ENCODE measurements at places on chromosomes 11 and 22.

GRCh38 chr11:33178443-33179180, 17.3 kb upstream of the CSTF3 start:
- no peak for DNase-seq

DNA sequence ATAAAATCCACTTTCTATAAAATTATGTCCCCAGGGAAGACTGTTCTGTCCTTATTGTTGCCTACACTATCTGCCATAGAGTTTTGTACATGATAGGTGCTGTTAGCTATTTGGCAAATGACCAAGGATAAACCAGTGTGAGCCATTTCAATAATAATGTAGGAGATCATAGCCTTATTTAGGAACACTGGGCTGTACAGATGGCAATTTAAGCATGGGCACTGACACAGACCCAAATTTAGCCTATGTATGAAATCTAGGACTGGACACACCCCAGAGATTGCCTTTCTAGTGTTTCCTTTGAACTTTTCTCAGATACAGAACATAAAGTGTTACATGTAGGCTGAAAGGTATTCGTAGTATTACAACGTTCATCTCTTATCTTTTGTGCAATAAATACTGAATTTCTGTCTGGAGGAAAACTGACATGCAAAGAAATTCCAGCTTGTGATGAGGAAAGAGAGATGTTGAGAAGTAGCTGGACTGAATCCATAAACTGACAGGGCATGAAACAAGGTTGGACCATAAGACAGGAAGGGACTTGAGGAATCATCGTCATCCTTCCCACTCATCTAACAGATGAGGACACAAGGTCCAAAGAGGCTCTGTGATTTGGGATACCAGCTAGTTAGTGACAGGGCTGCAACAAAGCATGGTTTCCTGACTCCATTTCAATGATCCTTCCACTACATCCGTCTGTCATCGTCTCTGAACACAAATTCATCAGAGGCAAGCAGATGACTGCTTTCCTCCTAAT, 60.3 kb downstream of the TMPRSS5 start:
- DNase-seq: no peak

GRCh38 chr11:126432065-126432461, 76.6 kb downstream of the ST3GAL4 start:
- DNase-seq: no peak

DNA sequence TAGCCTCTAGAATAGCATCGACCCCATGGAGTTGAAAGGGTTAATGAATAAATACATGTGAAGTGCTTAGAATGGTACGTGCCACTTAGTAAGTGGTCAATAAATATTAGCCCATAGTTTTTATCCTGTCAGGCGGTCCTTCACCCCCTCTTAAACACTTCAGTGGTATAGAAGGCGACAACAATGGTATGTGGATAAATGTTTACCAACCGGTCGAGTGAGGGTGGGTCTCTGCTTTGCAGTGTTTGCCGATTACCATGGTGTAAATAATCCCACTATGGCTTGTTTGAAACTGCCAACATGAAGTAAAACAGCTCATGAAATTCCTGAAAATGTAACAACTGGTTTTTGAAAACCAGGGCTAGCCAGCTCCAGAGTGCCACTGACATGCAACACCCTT, 541.2 kb downstream of the BUD13 start:
- DNase-seq: no peak

GRCh38 chr11:75718419-75719339, 1.0 kb downstream of the MOGAT2 start:
- DNase-seq: no peak

- DNase-seq: no peak
Measured at GRCh38 chr11:103848686-103849085, 187.8 kb upstream of the DDI1 start.

- DNase-seq: no peak
Measured at GRCh38 chr11:75663808-75664207, 5.0 kb downstream of the MAP6 start.

- DNase-seq: no peak
Measured at GRCh38 chr11:61404103-61404502, 11.7 kb downstream of the TMEM216 start.

GRCh38 chr11:19428206-19429002, 187.7 kb upstream of the E2F8 start:
- DNase-seq: no peak

DNA sequence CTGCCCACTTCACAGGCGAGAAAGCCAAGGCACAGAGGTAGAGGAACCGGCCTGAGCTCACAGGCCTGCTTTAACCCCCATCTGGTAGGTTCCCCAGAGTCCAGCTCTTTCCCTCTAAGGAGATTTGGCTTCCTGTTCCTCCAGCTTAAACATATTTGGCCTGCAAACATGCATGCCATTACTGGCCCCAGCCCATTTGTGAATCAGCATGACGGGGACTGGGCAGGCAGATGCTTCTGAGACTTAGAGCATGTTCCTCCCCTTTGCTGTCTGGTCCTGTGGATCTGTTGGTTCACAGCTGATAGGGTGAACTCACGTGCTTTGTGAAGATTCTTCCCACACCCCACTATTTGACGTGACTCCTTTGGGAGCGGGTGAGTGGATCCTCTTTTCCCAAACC, 12.6 kb downstream of the CHST1 start:
- no peak for DNase-seq

- no peak for DNase-seq
Measured at GRCh38 chr22:36831206-36831605, 14.4 kb upstream of the PVALB start.

DNA sequence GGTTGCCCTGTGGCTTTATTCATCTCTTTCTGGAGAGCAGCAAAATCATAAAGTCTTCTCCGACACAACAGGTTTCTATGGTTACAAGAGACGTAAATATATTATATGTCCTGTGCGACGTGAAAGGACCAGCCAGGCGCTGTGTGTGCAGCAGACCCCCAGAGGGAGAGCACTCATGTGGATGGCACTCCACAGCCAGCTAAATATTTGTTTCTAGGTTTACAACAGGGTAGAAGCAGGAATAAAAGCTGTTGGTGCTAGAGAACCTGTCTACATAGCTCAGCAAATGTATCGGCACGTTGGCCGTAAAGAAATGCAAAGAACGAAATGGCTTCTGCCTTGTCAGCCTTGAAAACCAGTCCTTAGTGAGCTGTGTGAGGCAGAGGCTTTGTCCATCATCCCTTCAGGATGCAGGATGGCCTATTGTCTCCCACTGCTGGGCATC, 133.8 kb upstream of the PITPNB start:
- DNase-seq: no peak

DNA sequence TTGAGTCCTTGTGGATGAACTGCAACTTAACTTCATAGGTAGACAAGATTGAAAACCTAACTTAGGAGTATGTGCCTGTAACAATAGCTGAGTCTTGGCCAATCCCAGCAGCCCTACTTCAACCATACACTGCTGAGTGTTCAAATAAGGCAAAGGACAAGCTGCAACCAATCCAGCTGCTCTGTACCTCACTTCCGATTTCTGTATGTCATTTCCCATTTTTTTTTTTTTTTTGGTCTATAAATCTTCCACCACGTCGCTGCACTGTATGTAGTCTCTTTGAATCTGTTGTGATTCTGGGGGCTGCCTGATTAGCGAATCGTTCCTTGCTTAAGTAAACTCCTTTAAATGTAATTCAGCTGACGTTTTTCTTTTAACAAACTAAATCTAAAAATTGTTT, 35.4 kb upstream of the FLI1 start:
- DNase-seq: no peak

GRCh38 chr22:36267058-36267457, 14.1 kb downstream of the APOL1 start:
- no peak for DNase-seq

DNA sequence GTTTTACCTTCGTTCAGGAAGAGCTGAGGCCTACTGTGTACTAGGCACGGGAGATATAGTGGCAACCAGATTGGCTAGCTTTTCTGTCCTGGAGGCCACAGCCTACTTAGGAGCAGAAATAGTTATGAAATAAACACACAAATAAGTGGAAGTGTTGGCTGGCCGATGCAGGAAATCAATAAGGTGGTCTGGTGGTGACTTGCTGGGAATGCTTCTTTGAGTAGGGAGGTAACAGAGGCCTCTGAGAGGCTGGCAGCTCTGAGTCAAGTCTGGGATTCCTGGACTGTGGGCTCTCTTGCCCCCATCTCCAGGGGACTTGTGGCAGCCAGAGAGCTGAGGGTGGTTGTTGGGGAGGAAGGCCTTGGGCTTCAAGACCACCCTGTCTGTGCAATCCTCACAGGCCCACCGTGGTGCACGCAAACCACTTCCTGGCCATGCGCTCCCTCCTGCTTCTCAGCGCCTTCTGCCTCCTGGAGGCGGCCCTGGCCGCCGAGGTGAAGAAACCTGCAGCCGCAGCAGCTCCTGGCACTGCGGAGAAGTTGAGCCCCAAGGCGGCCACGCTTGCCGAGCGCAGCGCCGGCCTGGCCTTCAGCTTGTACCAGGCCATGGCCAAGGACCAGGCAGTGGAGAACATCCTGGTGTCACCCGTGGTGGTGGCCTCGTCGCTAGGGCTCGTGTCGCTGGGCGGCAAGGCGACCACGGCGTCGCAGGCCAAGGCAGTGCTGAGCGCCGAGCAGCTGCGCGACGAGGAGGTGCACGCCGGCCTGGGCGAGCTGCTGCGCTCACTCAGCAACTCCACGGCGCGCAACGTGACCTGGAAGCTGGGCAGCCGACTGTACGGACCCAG, 4.1 kb downstream of the SERPINH1 start:
- DNase-seq: no peak

DNA sequence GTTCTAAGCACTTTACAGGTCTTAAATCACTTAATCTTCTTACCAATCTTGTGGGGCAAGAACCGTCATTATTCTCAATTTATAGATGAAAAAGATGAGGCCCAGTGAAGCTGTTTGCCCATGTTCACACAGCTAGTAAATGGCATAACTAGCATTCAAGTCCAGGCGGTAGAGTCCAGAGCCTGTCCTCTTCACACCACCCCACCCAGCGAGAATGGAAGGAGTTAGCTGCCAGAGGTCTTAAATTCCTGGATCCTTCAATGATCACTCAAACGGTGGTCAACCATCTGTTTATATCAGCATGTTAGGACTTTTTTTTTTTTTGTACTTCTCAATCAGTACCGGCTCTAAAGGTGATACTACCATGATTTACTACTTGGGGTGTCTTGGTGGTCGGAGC, 43.3 kb downstream of the PARVA start:
- DNase-seq: no peak

GRCh38 chr22:44184006-44184405, 3.3 kb downstream of the PARVG start:
- DNase-seq: no peak

GRCh38 chr11:125215976-125216375, 51.4 kb downstream of the PKNOX2 start:
- no peak for DNase-seq

DNA sequence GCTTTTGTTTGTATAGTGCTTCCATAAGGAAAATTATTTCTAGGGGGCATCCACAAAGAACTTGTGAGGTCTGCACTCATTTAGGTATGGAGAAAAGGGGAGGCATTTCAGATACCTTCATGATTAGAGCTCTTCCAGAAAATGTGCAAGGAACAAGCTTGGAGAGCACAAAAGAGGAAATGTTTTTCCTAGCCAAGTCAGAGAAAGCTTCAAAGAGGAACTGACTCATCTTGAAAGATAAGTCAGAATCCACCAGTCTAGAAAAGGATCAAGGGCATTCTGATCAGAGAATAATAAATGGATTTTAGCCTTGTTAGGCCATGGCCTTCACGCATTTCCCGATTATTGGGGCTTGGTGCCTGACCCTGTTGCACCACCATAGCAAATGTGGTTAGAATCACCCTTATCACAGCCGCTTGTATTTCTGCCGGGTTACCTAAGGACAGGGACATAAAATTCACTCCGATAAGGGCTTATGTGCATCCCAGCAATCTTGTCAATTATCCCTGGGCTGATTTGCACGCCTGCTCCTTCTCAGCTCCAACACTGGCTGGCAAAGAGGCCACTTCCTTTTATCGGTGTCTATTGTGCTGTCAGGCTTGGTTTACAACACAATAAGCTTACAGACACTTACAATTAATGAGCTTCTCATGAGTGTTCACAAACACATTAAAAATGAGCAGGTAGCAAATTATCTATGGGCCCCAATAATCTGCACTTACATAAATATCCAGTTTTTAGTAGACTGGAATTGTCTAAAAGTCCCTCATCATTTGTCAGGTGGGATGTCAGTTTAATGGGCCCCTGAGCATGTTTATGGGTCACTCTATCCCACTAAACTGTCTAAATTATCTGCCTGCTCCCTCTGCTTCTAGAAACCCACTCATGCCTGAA, 613.5 kb downstream of the SOX6 start:
- no peak for DNase-seq

Measured in stimulated activated CD8-positive, alpha-beta memory T cell treated with anti-CD3 and anti-CD28 coated beads, Interleukin-2, amount 100 ng/mL, for 48 hours (primary cell).